ENCODE measurements at places on chromosomes 6 and 20.

GRCh38 chr20:13700761-13701160 is 62.0 kb upstream of the TASP1 start:
- no peak for DNase-seq

DNA sequence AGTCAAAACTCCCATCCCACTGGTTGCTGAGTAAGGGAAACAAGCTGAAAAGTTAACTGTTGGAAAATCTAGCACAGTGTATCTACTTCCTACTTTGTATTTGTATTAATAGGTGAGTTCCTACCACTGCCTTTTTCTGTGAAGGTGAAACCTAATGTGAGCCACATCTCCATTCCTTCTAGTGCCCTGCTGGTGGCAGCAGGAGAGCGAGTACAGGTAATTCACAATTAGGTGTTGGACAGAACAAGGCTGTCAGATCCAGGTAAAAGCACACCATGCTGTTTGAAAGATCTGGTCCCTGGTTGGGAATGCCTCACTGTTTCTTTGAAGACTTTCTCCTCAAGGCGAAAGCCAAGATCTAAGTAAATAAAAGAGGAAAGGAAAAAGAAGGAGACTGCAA is 528.4 kb downstream of the PKHD1 start:
- DNase-seq, result no peak

DNA sequence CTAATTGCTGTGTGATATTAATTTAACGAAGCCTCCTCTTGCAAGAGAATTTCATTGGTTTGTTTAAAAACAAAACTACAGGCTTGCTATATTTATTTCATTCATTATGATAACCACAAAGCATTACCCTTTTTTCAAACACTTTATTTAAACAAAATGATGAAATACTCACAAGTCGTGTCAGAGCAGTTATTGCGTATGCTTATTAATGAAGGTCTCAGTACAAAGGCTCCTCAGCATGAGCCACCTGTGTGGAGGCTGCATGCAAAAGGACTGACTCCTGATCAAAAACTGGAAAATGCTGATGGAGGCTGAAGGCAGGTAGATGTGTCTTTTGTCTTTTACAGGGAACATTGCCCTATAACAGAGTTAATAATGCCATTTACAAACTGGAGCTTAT is 130.5 kb downstream of the CRYBG1 start:
- no peak for DNase-seq

DNA sequence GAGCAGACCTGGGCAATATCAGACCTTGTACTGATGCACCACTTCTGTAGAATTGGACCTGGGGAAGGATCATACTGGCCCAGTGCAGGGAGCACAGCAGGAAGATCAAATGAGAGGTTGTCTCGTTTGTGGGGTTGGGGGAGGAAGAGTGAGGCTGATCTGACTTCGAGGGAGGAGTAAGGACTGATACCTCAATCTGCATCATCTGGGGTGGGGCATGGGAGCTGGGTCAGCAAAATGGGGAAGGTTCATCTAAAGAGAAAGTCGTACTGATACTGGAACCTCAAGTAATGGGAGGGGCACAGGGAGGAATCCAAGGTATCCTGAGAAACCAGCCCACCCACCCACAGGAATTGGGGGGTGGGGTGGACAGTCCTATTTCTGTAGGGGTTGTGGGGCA is 3.7 kb downstream of the RNF39 start:
- DNase-seq, result no peak

GRCh38 chr6:138465007-138465645 is 34.2 kb downstream of the NHSL1 start:
- DNase-seq, result no peak

DNA sequence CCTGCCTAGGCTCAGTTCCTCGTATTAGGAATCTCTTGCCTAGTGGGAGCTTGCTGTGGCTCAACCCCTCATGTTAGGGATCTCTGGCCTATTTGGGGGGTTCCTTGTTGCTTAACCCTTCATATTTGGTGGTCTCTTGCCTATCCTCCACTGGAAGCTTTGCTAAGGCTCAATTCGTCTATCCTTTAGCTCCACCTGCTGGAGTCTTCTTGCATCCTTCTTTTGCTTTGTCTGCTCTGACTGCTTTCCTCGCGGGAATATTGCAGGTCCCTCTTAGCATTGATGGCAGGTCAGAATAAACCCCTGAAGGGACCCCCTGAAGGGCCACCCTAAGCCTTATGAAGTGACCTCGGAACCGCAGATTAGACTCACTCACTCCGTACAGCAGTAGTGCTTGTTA is 203.0 kb upstream of the TBX18 start:
- no peak for DNase-seq

- DNase-seq, result no peak
These were observed 44.7 kb downstream of the GSTA2 start for GRCh38 chr6:52718550-52718949.

GRCh38 chr6:124955108-124955856 is 7.0 kb upstream of the RNF217 start:
- DNase-seq, result no peak

DNA sequence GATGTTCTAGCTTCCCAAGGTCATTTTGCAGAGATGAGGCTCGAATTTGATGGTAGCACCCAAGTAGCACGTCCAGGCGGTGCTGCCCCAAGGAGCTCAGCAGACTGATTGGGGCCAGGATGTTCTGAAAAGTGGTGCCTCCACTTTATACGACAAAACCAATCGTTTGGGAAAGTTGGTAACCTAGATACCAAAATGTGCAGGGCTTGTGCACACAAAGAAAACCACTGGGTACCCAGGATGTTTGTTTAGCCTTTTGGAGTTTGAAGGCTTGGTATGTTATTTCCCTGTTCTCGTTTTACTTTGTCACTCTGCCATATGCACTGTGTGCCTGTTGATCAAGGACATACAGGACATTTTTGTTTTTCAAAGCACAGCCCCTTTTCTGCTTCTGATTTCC is 40.7 kb upstream of the PBOV1 start:
- no peak for DNase-seq

DNA sequence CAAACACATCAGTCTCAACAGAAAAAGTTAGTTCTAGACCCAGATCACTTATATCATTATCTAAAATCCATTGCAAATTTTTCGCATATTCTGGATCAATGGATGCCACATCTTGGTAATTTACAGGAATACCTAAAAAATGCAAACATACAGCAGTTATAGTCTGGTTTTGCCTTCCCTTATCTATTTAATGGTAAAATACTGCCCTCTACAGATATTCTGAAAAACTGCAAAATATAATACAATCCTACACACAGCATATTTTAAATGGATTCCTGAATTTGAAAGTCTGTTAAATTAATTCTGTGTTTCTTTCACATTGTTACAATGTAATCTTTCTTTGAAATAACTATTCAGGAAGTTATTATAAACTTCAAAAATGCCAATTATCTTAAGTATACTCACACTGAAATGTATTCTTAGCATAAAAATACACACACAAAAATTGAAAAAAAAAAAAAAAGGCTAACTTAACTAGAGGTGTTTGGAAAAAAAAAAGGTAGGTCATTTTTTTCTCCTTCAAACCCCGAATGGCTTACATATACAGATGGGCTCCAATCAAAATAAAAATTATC is 88.4 kb downstream of the HACE1 start:
- no peak for DNase-seq

- no peak for DNase-seq
These were observed 52.6 kb upstream of the SMIM29 start for GRCh38 chr6:34301408-34301807.

GRCh38 chr20:46220455-46221207 is 87.7 kb downstream of the CDH22 start:
- DNase-seq, result no peak

DNA sequence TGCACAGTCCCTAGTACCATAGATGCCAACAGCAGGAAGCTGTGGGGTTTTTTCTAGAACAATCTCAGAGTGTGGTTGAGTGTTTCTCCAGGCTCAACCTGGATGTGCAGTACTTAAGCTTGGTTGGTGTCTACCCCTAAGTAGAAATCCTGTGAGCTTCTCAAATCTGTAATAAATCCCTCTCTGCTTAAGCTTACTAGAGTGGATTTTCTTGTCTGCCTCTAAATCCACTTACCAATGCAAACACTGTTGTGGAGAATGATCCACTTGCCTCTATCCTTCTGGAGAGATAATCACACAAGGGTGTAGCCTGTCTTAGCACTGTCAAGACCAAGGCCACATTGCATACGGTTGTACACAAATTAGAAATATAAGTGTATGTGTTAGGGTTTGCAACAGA is 43.3 kb upstream of the CLIC5 start:
- DNase-seq, result no peak

DNA sequence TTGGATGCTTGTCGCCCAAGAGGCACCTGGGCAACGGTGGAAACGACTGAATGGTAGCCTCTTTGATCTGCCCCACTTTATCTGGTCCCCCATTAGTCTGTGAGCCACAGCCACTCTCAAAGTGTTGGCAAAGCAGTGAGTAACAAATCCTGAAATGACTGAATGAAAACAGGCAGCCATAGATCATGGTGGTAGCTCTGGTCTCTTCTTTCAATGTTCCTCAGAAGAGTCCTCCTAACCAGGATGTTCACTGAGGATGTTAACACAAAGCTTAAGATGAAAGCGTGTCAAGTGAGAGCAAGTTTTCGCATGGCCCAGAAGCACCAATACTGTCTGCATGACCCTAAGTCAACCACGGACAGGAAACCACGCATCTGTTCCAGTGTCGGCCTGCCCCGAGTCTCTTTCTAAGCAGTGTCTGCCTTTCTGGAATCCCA is 107.3 kb downstream of the IRF4 start:
- no peak for DNase-seq

DNA sequence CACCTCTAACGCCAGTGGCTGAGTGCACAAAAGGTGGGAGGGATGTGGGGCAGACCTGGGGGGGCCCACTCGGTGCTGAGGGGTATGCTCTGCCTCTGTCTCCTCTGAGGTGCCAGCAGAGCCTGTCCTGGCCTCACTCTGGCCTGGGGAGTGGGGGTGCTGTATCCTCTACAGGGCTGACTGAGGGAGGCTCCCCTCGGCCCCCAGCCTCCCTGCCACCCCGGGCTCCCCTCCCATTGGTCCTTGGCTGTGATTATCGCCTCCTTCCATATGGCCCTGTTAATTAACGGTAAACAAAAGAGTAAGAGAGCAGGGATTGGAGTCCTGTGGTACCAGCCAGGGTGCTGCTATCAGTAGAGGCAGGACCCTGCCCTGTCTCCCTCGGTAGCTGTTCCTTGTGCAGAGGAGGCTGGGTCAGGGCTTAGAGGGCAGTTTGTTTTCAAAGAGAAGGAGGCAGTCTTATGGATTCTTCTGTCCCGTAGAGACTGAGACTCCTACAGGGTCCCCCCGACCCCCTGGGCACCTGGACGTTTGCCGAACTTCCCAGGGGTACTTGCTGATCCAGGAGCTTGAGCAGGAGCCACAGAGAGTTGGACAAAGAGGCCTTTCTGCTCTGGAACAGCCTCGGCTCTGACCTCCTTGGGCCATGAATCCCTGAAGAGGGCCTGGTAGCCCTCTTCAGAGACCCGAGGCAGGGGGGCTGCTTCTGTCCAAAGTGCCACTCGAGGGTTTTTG is 1.8 kb downstream of the MYT1 start:
- no peak for DNase-seq

- peak; percentile 67 for DNase-seq
These were observed 41.9 kb upstream of the NOL4L start for GRCh38 chr20:32626859-32627636.

DNA sequence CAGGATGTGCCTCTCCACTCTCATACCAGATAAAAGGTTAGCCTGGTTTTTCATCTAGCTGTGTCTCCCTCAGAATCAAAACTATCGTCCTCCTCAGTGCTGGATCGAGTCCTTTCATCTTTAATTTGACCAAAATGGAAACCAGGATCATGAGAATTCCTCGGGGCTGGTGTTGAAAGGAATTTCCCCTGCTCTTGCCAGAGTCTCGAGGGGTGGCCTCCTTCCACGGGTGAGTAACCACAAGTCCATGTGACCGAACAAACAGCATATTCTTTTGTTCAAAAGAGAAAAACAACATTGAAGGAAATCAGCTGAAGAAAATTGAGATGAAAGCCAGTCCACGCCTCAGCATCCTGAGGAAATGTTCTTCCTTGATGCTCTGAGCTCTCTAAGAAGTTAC is 165.9 kb upstream of the CDYL start:
- DNase-seq, result no peak

DNA sequence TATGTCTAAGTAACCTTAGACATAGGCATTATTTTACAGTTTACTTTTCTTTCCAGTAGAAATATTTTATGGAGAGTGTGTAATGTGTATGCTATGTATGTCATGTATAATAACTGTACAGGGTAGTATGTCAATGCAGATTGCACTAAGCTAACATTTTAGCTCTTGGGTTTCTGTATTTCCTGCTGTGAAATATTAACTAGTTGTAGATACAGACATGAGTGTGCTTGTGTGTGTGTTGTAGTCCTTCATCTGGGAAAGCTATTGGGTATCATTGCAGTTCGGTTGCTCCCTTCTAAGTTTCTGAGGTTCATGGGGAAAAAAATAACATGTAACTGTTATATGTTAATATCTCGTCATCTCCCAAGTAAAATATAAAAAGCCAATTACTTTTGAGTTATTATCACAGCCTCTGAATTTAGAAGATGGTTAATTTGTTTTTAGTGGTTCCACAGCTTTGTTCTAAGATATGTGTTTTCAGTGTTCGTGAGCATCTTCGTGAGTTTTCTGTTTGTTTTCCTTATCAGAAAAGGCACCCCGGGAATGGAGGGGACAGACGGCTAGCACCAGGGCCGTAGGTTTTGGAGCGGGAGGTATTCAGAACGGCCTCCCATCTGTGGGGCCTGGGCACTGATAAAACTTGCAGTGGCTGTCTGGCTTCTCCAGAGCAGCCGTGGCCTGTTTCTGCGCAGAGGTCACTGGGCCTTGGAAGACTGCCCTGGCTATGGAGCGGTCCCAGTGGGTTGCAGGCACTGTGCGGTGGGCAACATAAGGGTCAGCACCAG is 215.0 kb downstream of the ARID1B start:
- DNase-seq, result no peak

GRCh38 chr20:46558511-46558959 is 8.1 kb upstream of the OCSTAMP start:
- no peak for DNase-seq

DNA sequence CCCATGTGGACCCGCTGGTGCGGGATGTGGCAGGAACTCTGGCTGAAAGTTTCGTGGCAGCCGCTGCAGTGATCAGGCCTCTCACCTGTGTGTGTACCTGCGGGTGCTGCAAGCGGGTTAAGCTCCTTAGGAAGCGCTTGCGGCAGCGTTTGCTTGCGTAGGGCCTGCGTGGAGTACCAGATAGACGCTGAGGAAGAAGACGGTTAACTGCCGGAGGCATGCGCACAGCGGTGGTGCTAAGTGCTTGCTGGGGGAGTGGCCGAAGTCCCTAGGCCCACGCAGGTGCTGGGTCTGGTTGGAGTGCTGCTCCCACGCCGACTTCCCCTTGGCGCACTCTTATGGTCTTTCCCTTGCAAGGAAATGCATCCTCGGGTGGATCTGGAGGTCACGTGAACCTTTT is 23.0 kb downstream of the ZSCAN31 start:
- DNase-seq, result no peak

GRCh38 chr6:94133106-94133505 is 713.7 kb upstream of the EPHA7 start:
- no peak for DNase-seq

DNA sequence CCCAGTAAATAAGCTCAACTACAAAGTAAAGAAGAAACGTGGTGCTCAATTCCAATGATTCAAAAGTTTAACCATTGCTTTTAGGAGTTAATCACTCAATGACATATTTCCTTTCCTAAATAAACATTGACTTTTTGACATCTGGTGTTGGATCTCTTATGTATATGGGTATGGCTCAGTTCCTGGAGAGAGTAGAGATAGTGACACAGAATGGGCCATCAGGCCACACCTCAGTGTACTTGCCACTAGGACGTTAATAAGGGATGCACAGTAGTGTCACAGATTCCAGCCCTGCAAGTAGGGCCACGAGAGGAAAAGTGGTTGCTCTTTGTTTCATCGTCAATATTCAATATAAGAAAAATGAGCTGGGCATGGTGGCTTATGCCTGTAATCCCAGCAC is 48.9 kb upstream of the TXNDC5 start:
- no peak for DNase-seq
